ENCODE measurements at places on chromosomes 6 and 20. TPM values are rescaled to one million over a fixed set of nuclear protein-coding genes. Genes with fewer than 3 reads are reported as not detected.

DNA sequence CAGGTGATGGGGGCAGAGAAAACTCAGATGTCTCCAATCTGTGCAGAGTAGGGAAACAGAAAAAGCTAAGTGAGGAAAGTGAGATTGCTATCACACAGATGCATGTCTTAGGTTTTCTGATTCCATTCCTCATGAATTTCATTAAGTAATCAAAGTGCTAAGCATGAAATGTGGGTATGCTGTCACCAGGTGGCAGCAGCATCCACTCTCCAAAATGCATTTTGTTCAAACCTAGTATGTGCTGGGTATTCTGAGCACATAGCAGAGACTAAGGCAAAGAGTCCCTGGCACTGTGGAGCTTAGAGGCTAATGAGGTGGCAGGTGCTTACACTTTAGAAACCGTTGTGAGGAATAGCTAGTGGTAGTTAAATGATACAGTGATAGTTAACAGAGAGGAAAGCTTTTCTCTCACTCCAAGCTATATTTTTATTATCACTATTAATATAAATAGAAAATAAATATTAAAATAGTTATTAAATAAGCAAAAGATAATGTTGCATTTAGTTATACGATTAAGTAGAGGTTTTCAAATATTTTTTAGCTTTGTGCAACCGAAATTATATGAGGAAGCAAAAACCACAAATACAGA is 179.5 kb downstream of the CDH26 start:
- DNase-seq = no peak

DNA sequence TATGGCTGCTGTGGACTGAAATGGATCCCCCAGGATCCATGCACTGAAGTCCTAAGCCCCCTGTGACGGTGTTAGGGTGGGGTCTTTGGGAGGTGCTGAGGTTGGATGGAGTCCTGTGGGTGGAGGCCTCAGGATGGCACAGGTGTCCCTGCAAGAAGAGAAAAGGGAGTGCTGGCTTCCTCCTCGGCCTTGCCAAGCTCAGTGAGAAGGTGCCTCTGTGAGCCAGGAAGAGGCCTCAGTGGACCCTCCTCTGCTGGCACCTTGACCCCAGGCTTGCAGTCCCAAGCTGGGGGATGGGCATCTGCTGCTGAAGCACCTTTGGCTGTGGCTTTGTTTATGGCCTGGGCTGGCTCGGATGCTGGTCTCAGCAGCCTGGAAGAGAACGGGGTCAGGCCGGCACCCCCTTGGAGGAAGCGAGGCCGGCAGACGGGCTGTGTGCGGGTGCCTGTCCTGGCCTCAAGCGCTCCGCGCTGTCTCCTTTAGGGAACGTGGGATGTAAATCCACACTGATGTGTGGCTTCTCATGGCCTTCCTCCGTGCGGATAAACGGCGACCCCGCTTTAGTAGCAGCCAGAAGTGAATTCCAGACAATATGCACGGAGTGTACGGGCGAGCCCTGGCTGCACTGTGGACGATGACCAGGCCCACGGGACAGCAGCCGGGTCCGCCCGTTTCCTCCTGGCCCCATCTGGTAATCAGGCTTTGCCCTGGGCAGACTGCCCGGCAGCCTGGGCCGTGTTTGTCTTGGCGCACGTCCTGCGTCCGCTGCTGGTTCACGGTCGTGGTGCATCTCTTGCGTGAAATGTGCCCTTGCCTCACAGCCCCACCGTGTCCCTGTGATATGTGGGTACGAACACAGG is 182.6 kb downstream of the ERMARD start:
- no peak for DNase-seq

The ARMH2 gene
- not detected for polyA plus RNA-seq

DNA sequence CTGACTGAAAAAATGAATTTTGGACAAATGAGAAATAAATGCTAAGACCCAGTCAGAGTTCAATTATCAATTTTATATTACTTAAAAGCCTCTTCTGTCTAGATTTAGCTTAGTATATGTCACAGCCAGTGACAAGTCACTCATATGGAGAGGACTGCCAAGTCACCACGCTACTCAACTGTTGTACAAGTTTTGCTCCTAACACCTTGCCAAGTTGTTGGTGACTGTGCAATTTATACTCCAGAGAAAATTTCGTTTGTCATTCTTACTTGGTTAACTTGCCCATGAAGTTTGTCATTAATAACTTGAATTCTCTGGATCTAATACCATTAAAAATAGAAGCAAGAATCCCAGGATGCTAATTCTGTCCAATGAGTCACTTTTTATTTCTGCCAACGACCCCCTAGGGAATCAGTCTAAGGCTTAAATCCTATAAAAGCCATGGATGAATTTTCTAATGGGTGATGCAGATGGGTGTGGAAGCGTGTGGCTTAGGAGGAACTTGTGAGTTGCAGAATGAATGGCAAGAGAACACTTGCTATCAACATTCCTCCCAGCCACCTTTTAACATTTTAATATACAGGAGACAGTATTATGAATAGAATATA is 30.4 kb upstream of the FBXO30 start:
- DNase-seq = no peak

DNA sequence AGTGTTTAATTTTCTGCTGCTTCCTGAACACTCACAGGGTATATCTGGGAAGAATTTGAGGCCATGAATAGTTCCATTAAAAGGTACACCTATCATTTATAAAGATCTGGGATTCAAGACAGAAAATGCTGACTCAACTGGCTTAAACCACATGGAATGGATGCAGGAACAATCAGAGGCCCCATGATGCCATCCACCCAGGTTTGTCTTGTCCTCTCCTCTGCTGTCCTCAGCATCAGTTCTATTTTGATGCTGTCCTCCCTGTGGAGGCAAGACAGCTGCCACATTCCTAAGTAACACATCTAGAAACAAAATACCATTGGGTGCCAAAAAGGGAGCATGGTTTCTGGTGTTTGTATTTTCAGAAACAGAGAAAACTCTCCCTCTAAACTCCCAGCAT is 143.4 kb downstream of the ELOVL4 start:
- DNase-seq = no peak

DNA sequence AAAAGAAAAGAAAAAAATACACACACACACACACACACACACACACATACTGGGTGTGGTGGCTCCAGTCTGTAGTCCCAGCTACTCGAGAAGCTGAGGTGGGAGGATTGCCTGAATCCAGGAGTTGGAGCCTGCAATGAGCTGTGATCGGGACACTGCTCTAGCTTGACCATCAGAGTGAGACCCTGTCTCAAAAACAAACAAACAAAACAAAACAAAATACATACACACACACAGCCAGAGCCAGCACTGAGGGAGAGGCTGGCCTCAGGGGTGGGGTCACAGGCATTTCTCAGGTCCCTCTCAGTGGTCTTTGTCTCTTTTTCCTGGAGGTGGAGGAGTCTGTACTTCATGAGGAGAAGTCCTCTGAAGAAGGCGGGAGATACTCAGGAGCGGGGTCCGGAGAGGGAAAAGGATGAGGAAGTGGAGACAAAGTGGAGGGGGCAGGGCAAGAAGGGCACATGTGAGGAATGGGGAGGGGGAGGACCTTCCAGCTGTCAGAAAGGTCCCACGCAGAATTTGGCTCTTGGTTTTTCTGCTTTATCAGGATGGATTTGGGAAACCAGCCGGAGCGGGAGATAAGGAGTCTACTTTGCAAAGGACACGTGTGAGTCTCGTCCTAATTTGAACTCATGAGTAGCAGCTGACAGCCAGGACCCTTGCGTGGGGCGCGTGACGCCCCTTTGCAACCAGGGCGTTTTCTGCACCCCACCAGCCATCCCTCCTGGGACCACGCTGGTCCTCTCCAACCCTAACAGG is 7.7 kb upstream of the MICB start:
- no peak for DNase-seq

The SLC4A11 gene
- polyA plus RNA-seq = 1.8 TPM

DNA sequence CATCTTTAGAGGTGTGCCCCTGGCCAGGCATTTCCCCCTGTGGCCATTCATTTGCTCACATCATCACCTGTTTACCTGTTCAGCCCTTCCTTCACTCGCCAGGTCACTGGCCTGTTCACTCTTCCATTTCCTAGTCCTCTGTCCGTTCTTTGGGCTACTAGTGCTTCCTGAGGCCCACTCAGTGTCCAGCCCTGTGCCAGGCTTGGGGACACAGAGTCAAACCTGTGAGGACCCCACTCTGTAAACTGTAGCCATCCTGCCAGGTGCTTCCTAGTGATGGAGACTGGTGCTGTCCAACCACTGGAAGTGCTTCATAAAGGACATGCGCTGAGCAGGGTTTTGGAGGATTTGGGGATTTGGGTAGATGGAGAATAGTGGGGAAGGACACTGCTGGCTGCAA is 3.5 kb downstream of the DLGAP4 start:
- DNase-seq = no peak

- DNase-seq = peak; percentile 13
Observed at GRCh38 chr6:86477500-86478148, 459.7 kb upstream of the HTR1E start.

GRCh38 chr6:4451718-4452117 is 316.3 kb upstream of the ECI2 start:
- DNase-seq = no peak

DNA sequence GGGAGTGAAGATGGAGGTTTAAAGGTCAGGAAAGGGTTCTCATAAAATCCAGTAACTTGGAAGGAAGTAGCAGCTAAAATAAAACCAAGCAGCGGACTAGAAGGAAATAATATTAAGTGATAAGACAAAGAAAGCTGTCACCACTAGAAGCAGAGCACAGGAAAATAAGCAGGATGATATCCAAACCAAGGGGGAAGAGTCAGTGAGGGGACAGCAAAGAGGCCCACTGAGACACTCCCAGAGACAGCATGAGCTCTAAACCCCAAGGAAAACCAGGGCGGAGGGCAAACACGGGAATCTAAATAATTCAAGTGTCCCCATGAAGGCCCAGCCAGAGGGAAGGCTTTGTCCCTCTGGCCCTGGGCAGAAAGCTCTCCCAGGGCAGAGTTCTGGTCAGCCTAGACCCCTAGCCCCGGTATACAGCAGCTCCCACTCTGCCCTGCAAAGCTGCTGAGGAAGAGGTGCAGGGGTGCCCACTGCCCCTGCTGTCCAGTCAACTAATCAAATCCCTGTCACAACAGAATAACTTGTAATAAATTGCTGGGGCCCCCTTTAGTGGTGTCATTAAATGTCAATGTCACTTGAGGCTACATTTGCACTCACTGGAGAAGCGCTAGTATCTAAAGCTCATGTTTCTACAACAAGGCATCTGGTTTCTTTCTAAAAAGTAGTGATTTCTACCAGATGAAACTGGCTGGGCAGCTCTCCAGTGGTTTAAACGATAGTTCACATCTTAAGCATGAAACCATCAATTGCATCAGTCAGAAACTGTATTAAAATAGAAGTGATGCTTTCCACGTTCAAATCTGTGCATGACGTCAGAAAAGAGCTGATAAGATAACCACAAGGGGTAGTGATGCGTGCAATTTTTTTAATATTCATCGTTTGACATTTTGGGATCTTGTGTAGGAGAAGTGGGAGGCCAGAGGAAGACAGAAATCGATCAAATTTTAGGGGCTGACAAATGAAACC is 13.6 kb downstream of the PDE10A start:
- DNase-seq = no peak

The PRICKLE4 gene
- 6.5 TPM for polyA plus RNA-seq

The TREM2 gene
- polyA plus RNA-seq = 0.28 TPM

The TRIM10 gene
- polyA plus RNA-seq = 1.3 TPM

DNA sequence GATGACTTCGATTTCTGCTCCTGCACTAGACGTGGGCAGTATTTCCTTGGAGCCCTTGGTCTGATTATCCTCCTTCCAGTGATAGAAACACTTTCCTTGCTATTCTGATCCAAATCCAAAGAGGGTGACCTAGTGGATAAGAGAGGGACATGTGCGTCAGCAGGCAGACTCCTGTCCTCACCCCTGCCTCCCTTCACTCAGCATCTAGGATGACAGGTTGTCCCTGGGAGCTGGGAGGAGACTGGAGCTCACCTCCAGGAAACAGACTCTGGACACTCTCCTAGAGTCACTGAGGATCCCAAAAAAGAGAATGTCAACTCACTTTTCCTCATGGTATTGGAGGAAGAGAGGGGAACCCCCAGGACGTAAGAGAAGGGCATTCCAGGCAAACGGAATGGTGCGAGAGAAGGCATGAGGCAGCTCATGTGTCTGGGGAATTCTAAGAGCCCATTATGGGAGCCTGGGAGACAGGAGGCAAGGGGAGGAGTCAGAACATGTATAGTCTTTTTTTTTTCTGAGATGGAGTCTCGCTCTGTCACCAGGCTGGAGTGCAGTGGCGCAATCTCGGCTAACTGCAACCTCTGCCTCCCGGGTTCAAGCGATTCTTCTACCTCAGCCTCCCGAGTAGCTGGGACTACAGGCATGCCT is 2.2 kb downstream of the C20orf173 start:
- no peak for DNase-seq

- DNase-seq = no peak
Observed at GRCh38 chr6:25704001-25704400, 50.5 kb upstream of the SLC17A4 start.

DNA sequence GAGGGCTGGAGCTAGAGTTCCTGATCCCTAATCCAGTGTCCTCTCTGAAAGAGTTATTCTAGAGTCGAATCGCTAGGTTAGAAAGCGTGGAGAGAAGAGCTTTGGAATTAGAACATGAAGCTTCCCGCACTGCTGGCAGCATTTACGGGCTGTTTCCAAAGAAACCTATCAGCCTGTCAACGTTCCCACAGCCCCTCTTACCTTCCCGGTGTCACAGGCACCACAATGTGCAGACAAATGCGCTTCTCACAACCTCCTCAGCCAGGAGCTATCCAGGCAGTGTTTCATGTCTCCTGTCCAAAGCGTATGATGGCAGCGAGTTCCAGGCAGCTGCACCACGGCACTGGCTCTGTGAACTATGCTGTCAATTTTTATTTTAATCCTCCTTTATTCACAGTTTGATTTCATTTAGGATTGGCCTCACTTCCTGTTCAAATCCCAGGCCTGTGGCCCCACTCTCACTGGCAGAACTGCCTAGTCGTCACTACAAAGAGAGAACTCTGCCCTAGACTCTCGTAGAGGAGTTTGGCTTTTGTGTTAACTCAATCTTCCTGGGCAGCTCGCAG is 322.8 kb upstream of the SOX4 start:
- no peak for DNase-seq

GRCh38 chr20:22379472-22379871 is 204.9 kb downstream of the FOXA2 start:
- no peak for DNase-seq
